ENCODE measurements at places on chromosomes 2 and 18. TPM values are rescaled to one million over a fixed set of nuclear protein-coding genes. Genes with fewer than 3 reads are reported as not detected.

GRCh38 chr2:48626047-48626446 lies 8.4 kb downstream of the GTF2A1L start:
- DNase-seq, result no peak

DNA sequence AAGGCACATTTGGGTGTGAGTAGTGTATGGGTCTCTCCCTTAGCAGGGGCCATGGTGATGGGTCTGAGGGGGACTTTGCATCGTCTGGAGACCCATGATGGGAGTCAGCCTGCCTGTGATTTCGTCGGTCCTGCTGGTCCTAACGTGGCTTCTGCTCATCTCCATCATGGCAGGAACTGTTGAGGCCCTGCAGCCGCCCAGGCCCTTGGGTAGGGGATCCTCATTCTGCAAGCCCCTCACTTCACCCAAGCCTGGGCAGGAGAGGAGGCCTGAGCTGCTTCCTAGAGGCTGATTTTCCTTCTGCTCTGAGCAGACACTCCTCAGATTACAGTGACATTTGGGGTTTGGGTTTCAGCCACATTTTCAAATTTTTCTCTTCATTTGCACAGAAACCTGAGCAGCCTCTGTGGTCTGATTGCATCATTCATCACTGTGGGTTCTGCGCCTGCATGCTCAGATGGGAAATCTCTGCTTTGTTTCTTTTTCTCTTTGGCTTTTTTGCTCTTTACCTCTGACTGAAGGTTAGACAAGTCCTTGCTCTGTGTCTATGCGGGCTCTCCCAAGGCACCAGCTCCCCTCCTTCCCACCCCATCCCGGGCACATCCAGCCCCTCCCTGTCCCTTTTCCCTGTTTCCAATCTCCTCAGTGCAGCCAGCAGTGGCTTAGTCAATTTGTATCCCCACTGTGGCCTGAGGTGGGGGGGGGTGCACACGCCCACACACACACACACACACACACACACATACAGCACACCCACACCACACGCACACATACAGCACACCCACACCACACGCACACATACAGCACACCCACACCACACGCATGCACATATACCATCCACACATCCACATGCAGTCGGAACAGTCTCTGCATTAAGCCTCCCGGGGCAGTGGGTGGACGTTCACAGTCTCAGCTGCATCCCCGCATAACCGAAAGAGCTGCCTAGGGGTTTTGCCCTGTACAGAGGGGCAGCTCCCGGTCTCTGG lies 305.4 kb upstream of the HS6ST1 start:
- peak; percentile 85 for DNase-seq

ANKRD53 gene
- polyA plus RNA-seq, result 1.1 TPM

- no peak for DNase-seq
These were observed 56.4 kb downstream of the SCN2A start for GRCh38 chr2:165295643-165296042.

DNA sequence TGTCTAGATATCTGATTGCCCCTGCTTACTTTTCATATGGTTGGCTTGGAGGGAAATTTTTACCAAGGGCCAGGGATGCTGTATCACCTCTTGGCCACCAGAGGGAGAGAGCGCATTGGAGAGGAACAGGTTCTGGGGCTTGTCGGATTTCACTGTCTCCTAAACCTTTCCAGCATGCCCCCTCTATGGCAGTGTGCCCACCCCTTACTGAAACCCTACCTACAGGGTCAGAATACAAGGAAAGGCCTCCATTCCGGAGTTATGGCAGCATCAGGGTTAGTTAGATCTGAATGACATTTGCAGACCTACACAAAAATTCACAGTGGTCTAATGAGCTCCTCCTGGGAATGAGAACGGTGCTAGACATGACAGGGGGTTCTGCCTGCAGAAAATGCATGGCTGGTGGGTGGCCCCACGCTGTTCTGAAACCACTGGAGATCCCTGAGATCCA lies 5.8 kb downstream of the SLC14A2 start:
- peak; percentile 63 for DNase-seq

DNA sequence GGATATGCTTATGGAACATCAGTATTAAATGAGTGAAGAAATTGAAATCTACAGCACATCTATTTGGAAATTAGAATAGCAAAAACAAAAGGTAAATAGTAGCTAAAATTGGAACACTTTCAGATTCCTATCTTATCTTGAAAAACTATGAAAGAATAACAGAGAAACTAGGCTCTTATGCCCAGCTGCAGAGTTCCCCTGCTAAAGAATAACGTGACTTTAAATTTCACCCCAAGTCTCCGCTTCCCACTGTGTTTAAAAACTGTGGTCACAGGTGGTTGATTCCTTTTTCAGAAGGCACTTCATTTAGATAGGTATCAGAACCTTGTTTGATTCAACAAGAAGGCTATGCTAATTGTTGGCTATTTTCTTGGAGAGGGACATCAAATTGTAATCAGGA lies 30.1 kb downstream of the ARHGAP28 start:
- no peak for DNase-seq

- no peak for DNase-seq
These were observed 51.3 kb downstream of the ANKMY1 start for GRCh38 chr2:240506406-240507059.

DNA sequence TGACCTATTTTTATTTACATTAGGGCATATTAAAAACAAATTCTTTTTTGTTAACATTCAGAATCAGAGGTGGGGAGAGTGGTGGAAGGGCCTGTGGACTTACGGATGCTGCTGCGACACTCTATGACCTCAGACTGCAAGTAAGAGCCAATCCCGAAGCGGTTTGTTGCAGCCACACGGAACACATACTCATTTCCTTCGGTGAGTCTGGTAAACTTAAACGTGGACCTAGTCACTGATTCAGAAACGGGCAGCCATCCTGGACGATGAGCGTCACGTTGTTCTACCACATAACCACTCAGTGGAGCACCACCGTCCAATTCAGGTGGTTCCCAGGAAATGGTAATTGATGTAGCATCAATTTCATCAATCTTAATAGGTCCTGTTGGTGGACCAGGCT lies 61.9 kb downstream of the PLEKHA3 start:
- DNase-seq, result no peak

DNA sequence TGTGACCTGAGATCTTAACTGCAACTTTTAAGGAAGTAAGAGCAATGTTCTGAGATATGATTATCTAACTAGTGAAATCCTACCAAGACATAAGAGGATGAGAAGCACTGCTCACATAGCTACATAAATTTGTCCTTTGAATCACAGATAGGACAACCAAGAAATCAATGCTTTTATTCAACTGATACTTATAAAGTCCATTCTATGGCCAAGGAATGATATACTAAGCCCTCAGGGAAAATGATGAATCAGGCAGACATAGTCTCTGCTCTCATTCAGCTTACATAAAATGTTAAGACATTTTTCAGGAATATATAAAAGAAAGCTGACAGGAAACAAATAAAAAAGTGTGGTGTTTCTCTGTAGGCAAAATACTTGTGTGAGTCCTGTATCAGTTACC lies 39.1 kb downstream of the PGAP1 start:
- DNase-seq, result no peak

GRCh38 chr2:47225061-47225783 lies 70.1 kb upstream of the STPG4 start:
- peak; percentile 92 for DNase-seq

- no peak for DNase-seq
These were observed 155.5 kb downstream of the TCF4 start for GRCh38 chr18:55432307-55433040.

GRCh38 chr18:75875559-75875958 lies 448.1 kb upstream of the SMIM21 start:
- no peak for DNase-seq

LDLRAD4 gene
- polyA plus RNA-seq, result 16.8 TPM
